Large intestine (tissue), 12 donors: ENCODE measurements at places on chromosomes 16 and 17.

DNA sequence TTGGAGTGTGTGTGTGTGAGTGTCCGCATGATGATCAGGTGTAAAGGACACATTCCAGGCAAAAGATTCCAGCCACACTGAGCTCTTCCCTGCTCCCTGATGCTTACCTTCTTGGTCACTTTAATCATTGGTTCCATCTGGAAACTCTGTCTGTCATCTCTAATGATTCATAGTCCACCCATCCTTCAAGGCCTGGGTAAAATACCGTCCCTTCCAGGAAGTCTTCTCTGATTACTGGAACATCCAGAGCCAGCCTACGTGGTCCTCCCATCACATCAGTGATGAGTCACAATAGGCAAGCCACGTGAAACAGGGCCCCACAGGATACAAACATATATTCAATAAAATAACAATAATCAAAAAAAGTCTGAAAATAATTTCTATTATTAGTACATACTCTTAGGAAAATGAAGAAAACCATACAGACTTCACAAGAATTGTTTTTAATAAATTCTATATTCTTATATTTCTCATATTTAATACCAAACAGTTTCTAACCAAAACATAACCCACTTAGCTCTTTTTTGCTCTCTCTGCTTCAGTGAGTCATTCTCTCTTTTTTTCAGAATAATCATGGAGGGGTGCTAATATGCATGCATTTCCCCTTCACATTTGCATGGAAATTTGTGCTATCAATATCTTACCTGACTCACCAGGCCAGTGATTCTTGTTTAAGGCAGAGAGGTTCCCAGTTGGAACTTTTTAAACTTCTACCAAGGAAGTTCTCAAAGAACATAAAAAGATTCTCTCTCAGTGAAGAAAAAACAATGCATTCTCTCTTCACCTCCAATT is 263.2 kb downstream of the TOX3 start:
- no peaks in the 10 kb centered on the region for H3K36me3 ChIP-seq
- DNase-seq, result no peak
- H3K4me3 ChIP-seq, result no peak overlapping the region
- H3K27me3 ChIP-seq, result no peaks in the 10 kb centered on the region

GRCh38 chr16:80718480-80719220 is 85.7 kb downstream of the CDYL2 start:
- H3K27me3 ChIP-seq, result no peaks in the 10 kb centered on the region
- no peaks in the 10 kb centered on the region for H3K36me3 ChIP-seq
- no peak overlapping the region for H3K27ac ChIP-seq
- peaks cover 3% of the 10 kb centered on the region for H3K4me1 ChIP-seq

GRCh38 chr17:54839447-54839846 is 61.2 kb upstream of the TOM1L1 start:
- no peak overlapping the region for H3K27ac ChIP-seq
- H3K36me3 ChIP-seq, result no peaks in the 10 kb centered on the region
- H3K4me1 ChIP-seq, result no peaks in the 10 kb centered on the region
- H3K4me3 ChIP-seq, result no peak overlapping the region
- H3K27me3 ChIP-seq, result no peaks in the 10 kb centered on the region

- no peak overlapping the region for H3K4me3 ChIP-seq
- H3K27ac ChIP-seq, result no peak overlapping the region
- H3K4me1 ChIP-seq, result no peaks in the 10 kb centered on the region
- DNase-seq, result no peak
Measured at GRCh38 chr16:87548046-87548445, 54.3 kb upstream of the JPH3 start.

DNA sequence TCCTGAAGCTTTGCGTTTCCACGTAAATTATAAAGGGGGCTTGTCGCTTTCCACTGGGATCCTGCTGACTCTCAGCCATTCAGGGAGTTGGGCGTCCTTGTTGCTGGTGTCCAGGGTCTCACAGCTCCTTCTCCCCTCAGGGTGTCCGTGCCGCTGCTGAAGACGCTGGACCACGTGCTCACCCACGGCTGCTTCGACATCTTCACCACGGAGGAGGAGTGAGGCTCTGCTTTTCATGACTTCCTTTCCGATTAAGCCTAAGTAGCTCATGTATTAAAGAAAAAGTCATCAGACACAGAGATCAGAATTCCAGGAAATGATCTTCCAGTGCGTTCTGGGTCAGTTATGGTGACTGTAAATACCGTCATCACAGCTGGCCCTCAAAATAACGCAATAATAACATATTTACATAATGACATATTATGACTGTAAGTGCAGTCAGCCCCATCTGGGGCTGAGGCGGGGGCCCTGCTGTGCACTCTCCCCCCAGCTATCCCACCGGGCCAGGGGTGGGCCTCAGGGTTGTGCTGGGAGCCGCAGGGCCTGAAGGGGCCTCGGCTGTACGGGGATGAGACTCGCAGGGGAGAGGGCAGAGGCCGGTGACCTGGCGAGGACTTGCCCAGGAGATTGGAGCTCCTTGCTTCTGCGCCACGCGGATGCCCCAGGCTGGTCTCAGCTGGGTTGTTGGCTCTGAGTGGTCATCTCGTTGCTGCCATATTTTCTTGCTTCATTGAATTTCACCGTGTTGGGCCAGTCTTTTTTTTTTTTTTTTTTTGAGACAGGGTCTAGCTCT is 92.9 kb upstream of the ZNF750 start:
- H3K4me3 ChIP-seq, result no peak overlapping the region
- no peak for DNase-seq
- no peaks in the 10 kb centered on the region for H3K4me1 ChIP-seq
- H3K27ac ChIP-seq, result no peak overlapping the region

DNA sequence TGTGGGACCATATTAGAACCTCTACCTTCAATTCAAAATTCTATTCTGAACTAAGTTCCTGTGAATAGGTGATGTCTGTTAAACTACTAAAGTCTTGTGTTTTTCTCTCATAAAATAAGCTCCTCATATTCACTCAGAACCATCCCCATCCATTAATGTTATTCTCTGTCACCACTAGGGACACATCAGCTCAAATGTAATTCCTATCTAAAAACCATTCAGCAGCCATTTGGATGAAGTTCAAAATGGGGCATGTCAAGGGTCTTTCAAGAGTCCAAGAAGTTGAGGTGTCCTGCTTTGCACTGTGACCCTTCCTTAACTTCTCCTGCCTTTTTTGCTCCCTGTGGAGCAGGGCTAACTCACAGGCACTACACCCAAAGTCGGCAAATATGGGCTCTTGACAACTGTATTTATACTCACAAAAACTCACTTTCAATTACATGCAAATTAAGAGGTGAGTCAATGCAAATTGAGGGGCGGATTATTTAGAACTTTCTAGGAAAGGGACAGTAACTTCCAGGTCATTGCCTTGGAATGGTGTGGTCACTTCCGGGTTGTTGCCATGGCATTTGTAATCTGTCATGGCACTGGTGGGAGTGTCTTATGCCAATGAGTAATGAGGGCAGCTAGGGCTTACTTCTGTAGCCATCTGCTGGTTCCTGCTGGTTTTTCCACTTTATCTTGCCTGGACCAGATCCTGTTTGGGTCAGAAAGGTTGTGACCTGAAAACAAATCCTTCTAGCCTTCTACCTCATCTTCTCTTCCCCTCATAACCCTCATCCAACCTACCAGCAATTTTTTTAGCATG is 128.2 kb upstream of the COX10 start:
- H3K4me3 ChIP-seq, result no peak overlapping the region
- no peaks in the 10 kb centered on the region for H3K4me1 ChIP-seq
- no peaks in the 10 kb centered on the region for H3K36me3 ChIP-seq
- no peak for DNase-seq
- H3K27ac ChIP-seq, result no peak overlapping the region
